ENCODE measurements at places on chromosomes 1 and 21.

DNA sequence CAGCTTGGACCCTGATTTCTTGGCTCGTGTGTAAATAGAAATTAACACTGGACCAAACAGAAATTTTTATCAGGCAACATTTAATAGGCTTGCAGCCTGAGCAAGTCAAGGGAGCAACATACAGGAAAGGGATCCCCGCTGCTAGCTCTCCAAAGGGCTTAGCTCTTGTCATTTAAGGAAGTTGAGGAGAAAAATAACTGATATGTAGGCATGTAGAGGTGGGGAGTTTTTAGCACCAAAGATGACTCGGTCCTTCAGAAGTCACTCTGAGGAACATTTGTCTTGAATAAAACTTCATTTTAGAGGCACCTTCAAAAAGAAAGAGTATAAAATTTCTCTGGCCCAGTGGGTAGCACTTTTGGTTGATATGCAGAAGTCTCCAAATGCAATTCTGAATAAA lies 27.1 kb downstream of the GBP2 start:
- no peak for DNase-seq

DNA sequence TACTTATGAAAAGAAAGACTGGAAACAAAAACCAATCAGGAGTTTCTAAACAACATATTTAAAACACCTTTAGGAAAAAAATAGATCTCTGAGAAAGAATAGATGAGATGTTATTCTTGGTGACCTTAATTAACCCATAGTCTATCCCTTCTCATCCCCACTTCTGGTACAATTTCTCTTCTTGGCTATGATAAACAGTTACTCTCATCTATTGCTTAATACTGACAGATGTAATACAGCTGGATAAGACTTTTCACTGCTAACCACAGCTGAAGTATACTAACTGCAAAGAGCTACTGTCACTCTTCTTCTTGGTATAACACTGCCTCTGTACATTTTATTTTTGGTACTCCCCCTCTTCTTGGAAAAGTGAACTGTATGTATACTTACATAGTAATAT lies 15.2 kb downstream of the EXTL2 start:
- no peak for DNase-seq

DNA sequence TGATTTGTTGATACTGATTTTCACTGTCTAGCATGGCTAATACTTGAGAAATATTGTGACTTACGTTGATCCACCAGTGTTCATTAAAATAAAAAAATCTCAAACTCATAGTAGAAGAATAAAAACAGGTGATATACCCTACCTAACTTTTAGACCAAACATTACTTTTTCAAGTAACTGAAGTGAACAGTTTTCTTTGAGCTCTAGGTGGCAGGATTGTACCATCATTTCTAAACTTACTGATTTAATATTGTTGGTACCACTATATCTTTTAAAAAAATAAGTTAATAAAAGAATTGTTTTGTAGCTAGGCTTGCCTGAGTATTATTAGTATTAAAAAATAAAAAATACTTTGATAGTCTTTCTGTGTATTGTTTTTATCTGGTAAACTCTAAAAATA lies 21.5 kb downstream of the CDC73 start:
- DNase-seq = no peak

- DNase-seq = no peak
Observed at GRCh38 chr1:67575861-67576260, 109.1 kb upstream of the GADD45A start.

DNA sequence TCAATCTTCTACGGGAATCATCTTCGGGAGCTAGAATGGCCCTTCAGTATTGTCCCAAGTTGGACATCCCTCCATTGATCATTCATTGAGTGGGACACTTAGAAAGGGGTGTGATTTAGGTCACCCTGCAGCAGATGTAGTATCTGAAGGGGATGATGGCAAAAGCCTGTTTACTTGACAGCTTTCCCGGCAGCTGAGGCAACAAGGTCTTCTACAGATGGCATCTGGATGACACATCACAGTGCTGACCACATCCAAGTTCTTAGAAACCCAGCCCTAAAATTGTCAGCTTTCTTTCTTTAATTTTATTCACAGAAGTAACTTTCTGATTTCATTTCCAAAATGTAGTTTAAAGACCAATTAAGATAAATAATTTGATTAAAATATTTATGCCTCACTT lies 150.3 kb downstream of the AMY1C start:
- no peak for DNase-seq

DNA sequence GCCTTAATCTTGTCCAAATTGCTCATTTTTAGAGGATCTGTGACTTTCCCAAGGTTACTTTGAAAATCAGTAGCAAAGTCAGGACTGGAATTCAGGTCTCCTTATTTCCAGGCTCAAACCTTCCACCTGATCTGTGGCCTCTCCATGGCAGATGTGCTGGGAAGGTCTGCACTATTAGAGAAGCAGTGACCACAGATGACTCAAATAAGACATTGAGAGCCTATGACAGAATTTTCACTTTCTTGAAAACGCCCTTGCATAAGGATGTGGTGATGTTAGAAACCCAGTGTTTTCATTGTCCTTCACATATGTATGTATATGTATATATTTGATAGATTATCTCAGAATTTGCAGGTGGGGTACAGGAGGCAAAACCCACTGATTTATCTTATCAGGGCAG lies 45.3 kb downstream of the TTC39A start:
- DNase-seq = no peak

- DNase-seq = no peak
Observed at GRCh38 chr1:15251857-15252835, 5.1 kb downstream of the FHAD1 start.

- no peak for DNase-seq
Observed at GRCh38 chr1:22229379-22229778, 86.5 kb upstream of the WNT4 start.
